ENCODE measurements at places on chromosomes 12 and 14.

GRCh38 chr12:24945845-24946244 lies 3.1 kb downstream of the BCAT1 start:
- H3K36me3 ChIP-seq: no peaks in the 10 kb centered on the region
- H3K27me3 ChIP-seq: peaks cover 4% of the 10 kb centered on the region
- H3K4me1 ChIP-seq: peaks cover 16% of the 10 kb centered on the region
- DNase-seq: no peak
- H3K4me3 ChIP-seq: no peak overlapping the region

- H3K4me1 ChIP-seq: no peaks in the 10 kb centered on the region
- H3K27me3 ChIP-seq: no peaks in the 10 kb centered on the region
- no peak overlapping the region for H3K27ac ChIP-seq
- no peak for DNase-seq
- H3K36me3 ChIP-seq: no peaks in the 10 kb centered on the region
Observed at GRCh38 chr12:91706466-91706865, 439.2 kb downstream of the BTG1 start.

DNA sequence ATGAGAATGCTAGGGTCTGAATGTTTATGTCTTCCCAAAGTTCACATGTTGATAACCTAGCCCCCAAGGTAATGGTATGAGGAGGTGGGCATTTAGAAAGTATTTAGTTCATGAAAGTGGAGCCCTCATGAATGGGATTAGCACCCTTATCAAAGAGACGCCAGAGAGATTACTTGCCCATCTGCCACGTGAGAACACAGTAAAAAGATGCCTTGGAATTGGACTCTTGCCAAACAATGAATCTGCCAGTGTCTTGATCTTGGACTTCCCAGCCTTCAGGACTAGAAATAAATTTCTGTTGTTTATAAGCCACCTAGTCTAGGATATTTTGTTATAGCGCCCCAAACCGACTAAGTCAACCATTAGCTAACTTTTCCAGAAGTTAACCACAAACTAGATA lies 92.0 kb upstream of the SLC38A4 start:
- no peaks in the 10 kb centered on the region for H3K36me3 ChIP-seq
- DNase-seq: no peak
- no peak overlapping the region for H3K4me3 ChIP-seq
- H3K27ac ChIP-seq: no peak overlapping the region
- no peaks in the 10 kb centered on the region for H3K4me1 ChIP-seq
- peaks cover 2% of the 10 kb centered on the region for H3K27me3 ChIP-seq

DNA sequence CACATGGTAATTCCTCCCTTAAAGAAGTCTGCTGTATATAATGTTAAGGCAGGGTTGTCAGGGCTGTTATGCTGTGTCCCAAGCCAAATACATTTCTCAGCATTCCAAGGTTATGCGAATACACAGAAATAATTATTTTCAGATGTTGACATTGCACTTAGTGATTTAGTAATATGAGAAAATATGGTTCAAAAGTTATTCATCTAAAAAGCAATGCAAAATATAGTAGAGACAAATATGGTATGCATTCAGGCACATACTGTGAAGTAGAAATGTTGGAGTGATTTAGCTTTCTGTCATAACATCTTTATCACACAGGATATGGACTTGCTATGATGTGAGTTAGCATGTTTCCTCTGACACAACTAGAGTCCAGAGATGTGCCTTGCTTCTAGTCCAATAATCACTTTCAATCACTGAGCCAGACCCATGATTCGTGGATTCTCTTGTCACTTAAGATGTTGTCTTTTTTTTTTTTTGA lies 70.0 kb downstream of the PDE3A start:
- H3K36me3 ChIP-seq: no peaks in the 10 kb centered on the region
- H3K27me3 ChIP-seq: no peaks in the 10 kb centered on the region
- H3K27ac ChIP-seq: no peak overlapping the region
- H3K4me3 ChIP-seq: no peak overlapping the region
- no peaks in the 10 kb centered on the region for H3K4me1 ChIP-seq

DNA sequence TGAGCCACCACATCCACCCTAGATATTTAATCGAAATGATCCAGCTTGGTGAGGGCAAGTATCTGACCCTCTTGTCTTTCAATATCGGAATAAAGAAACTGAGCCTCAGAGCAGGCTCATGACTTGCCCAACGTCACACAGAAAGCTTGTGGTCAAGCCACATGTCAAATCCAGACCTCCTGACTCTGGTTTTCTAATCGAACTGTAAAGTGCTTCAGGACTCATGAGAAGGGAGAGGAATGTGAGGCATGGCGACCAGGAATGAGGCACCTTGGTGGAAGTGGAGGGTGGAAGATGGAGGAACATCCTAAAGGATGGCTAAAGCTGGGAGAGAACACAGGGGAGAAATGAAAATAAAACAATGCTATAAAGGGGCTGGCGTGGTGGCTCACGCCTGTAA lies 27.9 kb upstream of the SPPL3 start:
- no peak overlapping the region for H3K4me3 ChIP-seq
- no peak overlapping the region for H3K27ac ChIP-seq
- peaks cover 3% of the 10 kb centered on the region for H3K4me1 ChIP-seq
- peaks cover 5% of the 10 kb centered on the region for H3K27me3 ChIP-seq
- no peaks in the 10 kb centered on the region for H3K36me3 ChIP-seq

DNA sequence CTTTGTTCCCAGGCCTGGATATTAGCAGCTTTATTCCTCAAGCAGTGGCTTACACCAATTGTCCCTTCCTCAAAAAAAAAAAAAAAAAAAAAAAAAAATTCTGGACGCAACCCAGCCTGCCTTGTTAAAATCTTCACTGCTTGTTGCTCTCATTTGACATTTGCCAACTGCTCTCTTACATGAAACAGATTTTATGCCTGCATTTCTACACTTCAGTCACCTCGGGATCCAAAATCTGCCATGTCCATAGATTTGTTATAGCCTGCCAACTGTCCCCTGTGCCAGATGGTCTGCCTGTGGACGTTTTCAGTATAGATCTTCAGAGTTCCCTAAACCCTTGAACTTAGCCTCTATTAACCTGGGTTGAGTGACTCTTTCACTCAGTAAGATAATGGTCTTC lies 651.5 kb downstream of the FSCB start:
- no peak overlapping the region for H3K4me3 ChIP-seq
- no peaks in the 10 kb centered on the region for H3K4me1 ChIP-seq
- DNase-seq: no peak
- H3K27me3 ChIP-seq: no peaks in the 10 kb centered on the region
- H3K27ac ChIP-seq: no peak overlapping the region

DNA sequence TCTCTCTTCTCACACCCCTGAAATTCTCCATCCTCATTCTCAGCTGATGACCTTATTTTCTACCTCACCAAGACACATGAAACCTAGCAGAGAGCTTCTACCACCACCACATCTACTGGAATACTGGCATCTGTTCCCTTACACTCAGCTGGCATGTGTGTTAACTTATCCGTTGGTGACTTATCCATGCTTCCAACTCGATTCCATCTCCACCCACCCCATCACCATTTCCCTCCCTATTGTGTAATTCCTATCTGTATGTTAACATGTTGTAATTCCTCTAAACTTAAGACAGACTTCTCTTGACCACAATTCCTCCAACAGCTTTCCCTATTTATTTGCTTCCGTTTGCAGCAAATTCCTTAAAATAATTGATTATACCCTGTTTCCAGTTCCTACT lies 15.4 kb downstream of the C1S start:
- no peaks in the 10 kb centered on the region for H3K36me3 ChIP-seq
- H3K27ac ChIP-seq: peak overlapping the region; percentile 2
- no peak for DNase-seq
- no peak overlapping the region for H3K4me3 ChIP-seq
- H3K4me1 ChIP-seq: peaks cover 36% of the 10 kb centered on the region

GRCh38 chr14:21309238-21309636 lies 29.4 kb downstream of the RPGRIP1 start:
- no peaks in the 10 kb centered on the region for H3K36me3 ChIP-seq
- H3K4me1 ChIP-seq: peaks cover 9% of the 10 kb centered on the region
- no peak for DNase-seq
- H3K4me3 ChIP-seq: peak overlapping the region; percentile 88

DNA sequence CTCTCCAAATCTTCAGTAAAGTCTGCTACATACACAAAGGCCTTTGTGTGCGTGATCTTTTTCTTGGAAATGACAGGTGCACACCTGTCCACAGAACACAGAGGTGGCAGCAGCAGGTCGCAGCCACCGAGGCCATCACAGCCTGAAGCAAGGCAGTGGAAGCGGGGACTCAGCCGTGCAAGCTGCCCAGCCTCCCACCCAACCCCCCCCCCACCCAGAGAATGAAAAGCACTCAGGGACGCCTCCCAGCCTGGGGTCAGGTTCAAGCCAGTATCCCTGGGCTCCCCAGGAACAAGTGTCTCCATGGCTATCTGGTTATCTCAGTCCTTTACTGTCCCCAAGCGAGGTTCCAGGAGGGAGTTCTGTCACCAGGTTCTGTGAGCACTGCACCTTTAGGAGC lies 31.2 kb upstream of the TSPAN9 start:
- peaks cover 64% of the 10 kb centered on the region for H3K4me1 ChIP-seq
- DNase-seq: no peak
- peaks cover 27% of the 10 kb centered on the region for H3K27me3 ChIP-seq
- no peak overlapping the region for H3K27ac ChIP-seq
- H3K4me3 ChIP-seq: no peak overlapping the region

DNA sequence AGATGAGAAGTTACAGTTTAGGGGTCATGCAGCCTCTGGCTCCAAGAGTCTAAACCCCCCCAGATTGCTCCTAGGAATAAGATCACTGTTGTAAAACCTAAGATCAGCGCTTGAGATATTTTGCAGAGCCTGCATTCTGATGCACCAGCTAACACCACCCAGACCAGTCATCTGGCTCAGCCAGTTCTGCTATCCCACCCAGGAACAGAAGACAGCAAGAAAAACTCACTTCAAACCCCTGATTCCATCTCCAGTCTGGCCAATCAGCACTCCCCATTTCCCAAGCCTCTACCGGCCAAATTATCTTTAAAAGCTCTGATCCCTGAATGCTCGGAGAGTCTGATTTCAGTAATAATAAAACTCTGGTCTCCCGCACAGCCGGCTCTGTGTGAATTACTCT lies 158.6 kb downstream of the ZNF664 start:
- peaks cover 12% of the 10 kb centered on the region for H3K4me1 ChIP-seq
- H3K27me3 ChIP-seq: no peaks in the 10 kb centered on the region
- no peak overlapping the region for H3K27ac ChIP-seq
- DNase-seq: no peak
- H3K36me3 ChIP-seq: no peaks in the 10 kb centered on the region

- no peak overlapping the region for H3K27ac ChIP-seq
- H3K27me3 ChIP-seq: peaks cover 2% of the 10 kb centered on the region
- no peak for DNase-seq
- H3K4me1 ChIP-seq: no peaks in the 10 kb centered on the region
- H3K36me3 ChIP-seq: no peaks in the 10 kb centered on the region
Observed at GRCh38 chr12:102797528-102797927, 119.5 kb downstream of the PAH start.

- peak overlapping the region; percentile 83 for H3K27ac ChIP-seq
- peaks cover 25% of the 10 kb centered on the region for H3K4me1 ChIP-seq
- peaks cover 8% of the 10 kb centered on the region for H3K36me3 ChIP-seq
- H3K27me3 ChIP-seq: peaks cover 8% of the 10 kb centered on the region
Observed at GRCh38 chr12:62603811-62604098, 137.1 kb downstream of the MON2 start.
